ENCODE measurements at places on chromosomes 4 and X. TPM values are rescaled to one million over a fixed set of nuclear protein-coding genes. Genes with fewer than 3 reads are reported as not detected.

- no peaks in the 10 kb centered on the region for H3K4me1 ChIP-seq
- no peak overlapping the region for H3K4me3 ChIP-seq
- DNase-seq: no peak
- no peak overlapping the region for H3K27ac ChIP-seq
- H3K27me3 ChIP-seq: no peaks in the 10 kb centered on the region
Measured at GRCh38 chrX:125497667-125498066, 178.0 kb downstream of the TEX13C start.

GRCh38 chrX:18793601-18794089 is 86.2 kb downstream of the PPEF1 start:
- H3K27me3 ChIP-seq: no peaks in the 10 kb centered on the region
- H3K4me3 ChIP-seq: no peak overlapping the region
- peak overlapping the region; percentile 75 for H3K27ac ChIP-seq
- DNase-seq: no peak
- H3K4me1 ChIP-seq: peaks cover 13% of the 10 kb centered on the region

GRCh38 chr4:1075225-1075624 is 38.1 kb downstream of the RNF212 start:
- H3K4me3 ChIP-seq: no peak overlapping the region
- no peaks in the 10 kb centered on the region for H3K4me1 ChIP-seq
- H3K27ac ChIP-seq: no peak overlapping the region

- no peaks in the 10 kb centered on the region for H3K27me3 ChIP-seq
- H3K4me1 ChIP-seq: peaks cover 19% of the 10 kb centered on the region
- H3K27ac ChIP-seq: no peak overlapping the region
- no peak overlapping the region for H3K4me3 ChIP-seq
- H3K36me3 ChIP-seq: no peaks in the 10 kb centered on the region
Measured at GRCh38 chr4:173801876-173802661, 272.0 kb upstream of the HAND2 start.

Gene OPN1MW
- total RNA-seq: not detected
